Stimulated activated CD8-positive, alpha-beta memory T cell treated with anti-CD3 and anti-CD28 coated beads, Interleukin-15, amount 100 ng/mL, for 24 hours (primary cell): ENCODE measurements at places on chromosomes 1 and 21.

DNA sequence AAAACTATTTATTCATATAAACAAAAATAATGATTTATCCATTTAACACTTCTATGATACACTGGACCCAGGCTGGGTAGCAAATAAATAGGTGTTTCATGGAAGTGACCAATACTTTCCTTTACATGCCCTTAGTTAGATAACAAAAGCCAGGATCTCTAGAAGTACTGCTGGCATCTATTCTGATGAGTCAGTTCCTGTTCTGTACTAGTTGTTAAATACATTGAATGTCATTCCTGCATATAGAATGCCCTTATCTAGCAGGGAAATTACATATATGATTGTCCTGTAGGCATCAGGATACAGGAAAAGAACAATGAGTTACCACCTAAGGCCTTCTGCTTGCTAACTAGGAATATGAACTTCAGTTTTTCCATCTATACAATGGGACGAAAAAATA lies 130.8 kb downstream of the HFM1 start:
- DNase-seq = no peak

- no peak for DNase-seq
These were observed 42.6 kb downstream of the KIRREL1 start for GRCh38 chr1:158035976-158036583.

DNA sequence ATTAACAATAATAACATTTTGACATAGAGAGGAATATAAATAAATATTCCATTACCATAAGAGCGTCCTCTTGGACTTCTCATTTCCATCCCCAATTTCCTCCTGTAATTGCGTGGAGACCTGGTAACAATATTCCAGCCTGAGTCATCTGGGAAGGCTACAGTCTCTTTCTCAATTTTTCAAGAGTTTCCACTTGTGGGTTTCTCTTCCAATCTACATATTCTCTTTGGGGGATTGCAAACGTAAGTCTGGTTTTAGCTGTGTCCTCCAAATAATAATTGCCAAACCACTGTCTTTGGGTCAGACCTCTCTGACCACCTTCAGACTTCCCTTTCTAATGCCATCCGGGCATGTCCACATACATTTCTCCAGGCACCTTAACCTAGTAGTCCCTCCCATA lies 124.5 kb upstream of the USP24 start:
- DNase-seq = no peak

DNA sequence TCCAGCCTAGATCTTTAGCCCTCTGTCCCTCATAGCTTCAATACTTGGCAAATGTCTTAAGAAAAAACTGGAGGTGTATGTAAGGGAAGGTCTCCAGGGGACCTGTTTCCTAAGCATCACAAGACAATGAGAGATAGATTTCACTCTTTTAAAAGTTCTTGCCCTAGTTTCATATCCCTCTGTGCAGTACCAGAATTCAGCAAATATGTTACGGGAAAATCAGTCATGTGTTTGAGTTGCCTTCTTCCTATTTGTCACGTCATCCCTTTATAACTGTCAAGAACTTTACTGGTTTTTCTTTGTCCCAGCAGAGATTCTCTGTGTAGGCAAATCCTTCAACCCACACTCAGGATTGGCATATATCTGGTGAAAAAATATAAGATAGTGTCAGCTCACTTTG lies 32.3 kb downstream of the DNASE2B start:
- no peak for DNase-seq

GRCh38 chr1:19448491-19449439 lies 36.6 kb downstream of the CAPZB start:
- no peak for DNase-seq

GRCh38 chr1:45554198-45554597 lies 3.6 kb downstream of the AKR1A1 start:
- DNase-seq = no peak

GRCh38 chr21:31397515-31397926 lies 53.5 kb upstream of the TIAM1 start:
- no peak for DNase-seq

- no peak for DNase-seq
These were observed 17.6 kb upstream of the RNF187 start for GRCh38 chr1:228469413-228470162.

- DNase-seq = no peak
These were observed 11.6 kb downstream of the ERG start for GRCh38 chr21:38486706-38487105.

GRCh38 chr1:181812208-181812607 lies 249.3 kb downstream of the ZNF648 start:
- DNase-seq = no peak

GRCh38 chr1:20188455-20188817 lies 2.1 kb upstream of the PLA2G2C start:
- DNase-seq = no peak

DNA sequence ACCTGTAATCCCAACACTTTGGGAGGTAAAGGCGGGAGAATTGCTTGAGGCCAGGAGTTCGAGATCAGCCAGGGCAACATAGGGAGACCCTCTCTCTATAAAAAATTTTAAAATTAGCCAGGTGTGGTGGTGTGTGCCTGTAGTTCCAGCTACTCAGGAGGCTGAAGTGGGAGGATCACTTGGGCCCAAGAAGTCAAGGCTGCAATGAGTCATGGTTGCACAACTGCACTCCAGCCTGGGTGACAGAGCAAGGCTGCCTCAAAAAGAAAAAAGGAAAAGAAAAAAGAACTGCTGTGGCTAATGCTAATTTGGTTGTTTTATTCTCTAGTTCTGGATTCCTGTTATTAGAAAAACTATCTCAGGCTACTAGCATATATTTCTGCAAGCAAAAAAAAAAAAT lies 29.8 kb downstream of the DBT start:
- no peak for DNase-seq

DNA sequence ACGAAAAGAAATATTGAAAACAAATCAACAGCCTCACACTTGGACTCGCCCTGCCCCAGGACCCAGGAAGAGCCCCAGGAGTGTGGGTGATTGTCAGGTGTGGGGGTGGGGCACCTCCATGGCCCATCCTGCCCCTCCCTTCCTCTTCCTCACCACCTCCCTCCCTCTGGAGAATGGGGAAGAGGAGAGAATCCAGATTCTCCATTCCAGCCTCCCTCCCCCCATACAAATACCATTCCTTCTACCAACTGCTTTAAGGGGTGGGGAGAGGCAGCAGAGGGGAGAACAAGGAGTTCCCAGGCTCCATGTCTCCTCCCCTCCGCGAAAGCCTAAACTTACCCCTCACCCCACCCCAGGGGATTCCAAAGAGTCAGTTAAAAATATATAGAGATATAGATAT lies 36.7 kb downstream of the MEF2D start:
- DNase-seq = no peak

DNA sequence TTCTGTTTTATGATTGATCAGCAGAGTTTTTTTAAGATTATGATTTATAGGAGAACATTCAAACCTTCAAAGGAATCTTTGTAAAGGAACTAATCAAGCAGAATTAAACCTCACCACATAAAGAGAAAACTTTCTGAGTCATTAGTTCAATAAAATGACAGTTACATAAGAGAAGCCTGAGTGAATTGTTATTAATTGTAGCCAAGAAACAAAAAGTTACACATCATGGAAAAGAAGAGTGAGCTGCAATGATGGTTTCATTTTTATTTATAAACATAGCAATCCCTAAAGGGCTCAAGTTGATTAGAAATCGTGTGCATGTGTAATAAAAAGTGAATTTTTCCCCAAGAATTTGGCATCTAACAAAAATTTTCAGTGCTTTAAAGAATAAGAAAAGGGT lies 731.4 kb downstream of the LTN1 start:
- DNase-seq = no peak

DNA sequence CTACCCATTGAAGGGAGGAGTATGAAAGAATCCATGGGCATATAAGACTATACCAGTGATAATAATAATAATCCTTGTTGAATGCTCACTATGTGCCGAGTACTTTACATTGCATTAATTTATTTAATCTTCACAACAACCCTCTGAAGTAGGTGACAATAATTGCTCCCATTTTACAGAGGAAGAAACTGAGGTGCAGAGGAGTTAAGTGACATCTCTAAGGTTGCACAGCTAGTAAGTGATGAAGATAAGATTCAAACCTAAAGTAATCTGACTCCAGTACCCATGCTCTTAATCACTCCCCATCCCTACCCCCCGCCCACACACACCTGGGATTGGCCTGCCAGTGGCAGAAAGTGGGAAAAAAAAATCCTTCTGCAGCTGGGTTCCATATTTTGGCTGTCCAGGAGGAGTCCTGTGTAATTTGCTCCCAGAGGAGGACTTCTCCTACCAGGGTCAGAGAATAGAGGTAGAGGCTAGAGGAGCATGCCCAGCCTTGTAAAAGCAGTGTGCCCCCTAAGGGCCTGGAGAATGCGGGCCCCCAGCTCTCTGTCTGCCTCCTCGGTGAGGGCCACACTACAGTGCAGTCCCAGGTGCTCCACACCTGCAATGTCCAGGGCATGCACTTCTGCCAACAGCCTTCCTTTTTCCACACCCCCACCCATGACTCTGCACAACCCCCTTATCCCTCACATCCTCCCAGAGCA lies 57.8 kb downstream of the TMEM53 start:
- DNase-seq = no peak

DNA sequence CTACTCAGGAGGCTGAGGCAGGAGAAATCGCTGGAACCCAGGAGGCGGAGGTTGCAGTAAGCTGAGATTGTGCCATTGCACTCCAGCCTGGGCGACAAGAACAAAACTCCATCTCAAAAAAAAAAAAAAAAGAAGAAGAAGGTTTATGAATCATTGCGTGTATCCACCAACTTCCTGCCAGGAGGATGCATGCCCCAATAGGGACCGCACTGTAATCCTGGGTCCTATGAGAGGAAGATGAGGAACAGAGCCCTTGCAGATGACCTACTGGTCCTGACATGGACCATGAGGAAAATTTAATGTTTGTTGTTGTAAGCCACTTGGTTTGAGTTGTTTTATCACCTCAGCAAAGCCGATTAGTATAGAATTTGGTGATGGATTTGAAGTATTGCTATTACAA lies 56.7 kb downstream of the PTGS2 start:
- no peak for DNase-seq

DNA sequence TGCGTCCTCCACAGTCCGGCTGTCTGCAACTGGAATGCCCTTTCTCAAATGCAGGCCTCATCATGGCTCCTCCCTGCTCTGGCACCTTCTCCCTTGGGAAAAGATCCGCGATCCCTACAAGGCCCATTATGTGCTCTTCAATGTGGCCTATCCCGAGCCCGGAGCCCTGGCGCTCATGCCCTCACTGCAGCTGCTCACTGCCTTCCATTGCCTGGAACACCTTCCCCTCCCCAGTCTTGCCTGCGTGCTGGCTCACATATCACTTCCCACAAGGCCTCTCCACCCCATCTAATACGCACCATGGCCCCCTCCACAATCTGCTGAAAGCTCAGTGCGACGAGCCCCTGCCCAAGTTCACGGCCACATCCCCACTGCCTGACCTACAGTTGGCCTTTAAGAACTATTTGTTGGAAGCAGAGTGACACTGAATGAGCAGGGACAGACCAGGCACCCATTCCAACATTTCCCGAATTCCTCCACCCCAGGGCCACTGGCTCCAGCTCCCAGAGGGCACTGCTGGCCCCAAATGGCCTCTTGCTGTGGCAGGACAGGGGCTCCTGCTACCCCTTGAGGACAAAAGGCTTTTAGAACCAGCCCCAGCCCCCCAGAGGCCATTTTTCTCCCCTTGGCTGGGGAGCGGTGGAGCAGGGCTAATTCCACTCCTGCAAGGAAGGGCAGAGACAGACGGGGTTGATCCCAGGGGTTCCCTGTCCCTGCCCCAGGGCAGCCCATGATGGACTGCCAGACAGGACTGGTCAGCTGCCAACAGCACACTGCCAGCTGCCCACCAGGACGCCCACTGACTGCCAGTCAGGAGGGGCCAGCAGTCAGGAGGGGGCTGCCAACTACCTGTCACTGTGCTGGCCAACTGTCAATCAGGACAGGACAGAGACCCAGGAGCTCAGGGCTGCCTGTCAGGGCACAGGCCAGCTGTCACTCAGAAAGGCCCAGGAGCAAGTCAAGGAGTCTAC lies 64.8 kb downstream of the DHRS3 start:
- no peak for DNase-seq
